Stimulated activated CD4-positive, alpha-beta T cell treated with anti-CD3 and anti-CD28 coated beads, TNF-alpha, amount 100 ng/mL, for 24 hours (primary cell): ENCODE measurements at places on chromosomes 6 and 20.

- DNase-seq = no peak
Observed at GRCh38 chr6:44266347-44266746, 996 bp upstream of the NFKBIE start.

- DNase-seq = no peak
Observed at GRCh38 chr6:142045380-142046278, 87.1 kb upstream of the GJE1 start.

DNA sequence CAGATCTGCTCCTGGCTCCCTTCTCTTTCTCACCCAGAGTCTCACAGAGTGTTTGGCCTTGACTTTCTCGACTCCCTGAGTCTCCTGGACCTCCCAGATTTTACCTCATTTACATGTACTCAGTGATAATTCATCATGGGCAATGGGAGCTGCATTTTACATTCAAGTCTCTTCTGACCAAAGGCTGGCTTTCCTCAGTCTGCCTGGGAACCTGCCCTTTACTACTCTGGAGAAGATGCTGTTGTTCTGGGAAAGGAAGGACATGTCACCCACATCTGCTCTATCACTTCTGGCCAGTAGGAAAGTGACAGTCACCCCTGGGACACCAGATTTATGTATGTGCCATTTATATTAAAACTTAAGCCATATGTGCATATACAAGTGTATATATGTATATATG is 7.4 kb downstream of the LRRN4 start:
- no peak for DNase-seq

DNA sequence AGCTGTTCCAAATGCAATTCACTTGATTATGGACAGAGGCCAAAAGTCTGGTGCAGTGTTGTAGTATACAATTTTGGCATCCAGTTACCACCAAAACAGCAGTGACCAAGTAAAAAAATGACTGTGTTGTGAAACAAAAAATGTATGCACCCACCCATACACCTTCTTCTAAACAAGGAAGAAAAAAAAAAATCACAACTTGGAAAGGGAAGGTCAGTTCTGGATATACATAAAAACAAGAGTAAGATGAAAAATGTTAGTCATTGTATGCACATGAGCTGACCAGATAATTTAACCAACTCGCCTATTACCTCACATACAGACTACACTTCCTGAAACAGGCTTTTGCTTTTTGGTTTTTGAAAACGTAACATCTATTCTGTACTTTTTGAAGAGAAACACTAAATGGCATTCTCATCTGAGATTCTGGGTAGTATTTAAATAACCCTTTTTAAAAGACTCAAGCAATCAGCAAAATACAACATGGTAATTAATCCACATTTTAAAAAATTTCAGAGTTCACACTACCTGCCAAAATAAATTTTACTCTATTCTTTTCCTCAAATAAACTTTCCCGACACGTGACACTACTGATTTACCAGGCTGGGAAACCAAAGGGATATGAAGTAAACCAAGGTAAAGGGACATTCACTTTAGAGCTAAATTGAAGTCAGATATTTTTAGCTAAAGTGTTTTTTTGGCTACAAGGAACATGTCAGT is 141.6 kb upstream of the SHLD1 start:
- no peak for DNase-seq

- no peak for DNase-seq
Observed at GRCh38 chr6:166496460-166496859, 90.0 kb downstream of the RAMACL start.

- DNase-seq = no peak
Observed at GRCh38 chr20:61682996-61683681, 382.5 kb downstream of the TAF4 start.

- DNase-seq = no peak
Observed at GRCh38 chr6:40963019-40963418, 76.0 kb downstream of the UNC5CL start.

- DNase-seq = no peak
Observed at GRCh38 chr6:168280020-168280898, 39.3 kb downstream of the DACT2 start.

GRCh38 chr20:59583428-59584277 is 20.7 kb upstream of the PHACTR3 start:
- no peak for DNase-seq

GRCh38 chr6:131721161-131721560 is 10.3 kb upstream of the CTAGE9 start:
- no peak for DNase-seq

DNA sequence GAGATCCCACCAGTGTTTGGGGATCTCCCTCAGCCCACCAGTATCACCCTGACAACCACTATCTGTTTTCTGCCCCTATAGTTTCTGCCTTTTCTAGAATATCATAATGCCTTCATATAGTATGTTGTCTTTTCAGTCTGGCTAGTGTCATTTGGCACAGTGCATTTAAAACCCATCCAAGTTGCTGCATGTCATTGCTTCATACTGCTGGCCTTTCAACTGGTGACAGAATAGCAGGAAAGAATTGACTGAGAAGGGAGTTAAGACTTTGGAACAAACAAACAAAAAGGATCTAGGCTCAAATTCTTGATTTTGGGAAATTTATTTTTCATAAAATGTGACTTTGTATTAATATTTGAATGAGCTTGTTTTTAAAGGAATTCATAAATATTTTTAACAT is 4.5 kb downstream of the LMBRD1 start:
- no peak for DNase-seq

DNA sequence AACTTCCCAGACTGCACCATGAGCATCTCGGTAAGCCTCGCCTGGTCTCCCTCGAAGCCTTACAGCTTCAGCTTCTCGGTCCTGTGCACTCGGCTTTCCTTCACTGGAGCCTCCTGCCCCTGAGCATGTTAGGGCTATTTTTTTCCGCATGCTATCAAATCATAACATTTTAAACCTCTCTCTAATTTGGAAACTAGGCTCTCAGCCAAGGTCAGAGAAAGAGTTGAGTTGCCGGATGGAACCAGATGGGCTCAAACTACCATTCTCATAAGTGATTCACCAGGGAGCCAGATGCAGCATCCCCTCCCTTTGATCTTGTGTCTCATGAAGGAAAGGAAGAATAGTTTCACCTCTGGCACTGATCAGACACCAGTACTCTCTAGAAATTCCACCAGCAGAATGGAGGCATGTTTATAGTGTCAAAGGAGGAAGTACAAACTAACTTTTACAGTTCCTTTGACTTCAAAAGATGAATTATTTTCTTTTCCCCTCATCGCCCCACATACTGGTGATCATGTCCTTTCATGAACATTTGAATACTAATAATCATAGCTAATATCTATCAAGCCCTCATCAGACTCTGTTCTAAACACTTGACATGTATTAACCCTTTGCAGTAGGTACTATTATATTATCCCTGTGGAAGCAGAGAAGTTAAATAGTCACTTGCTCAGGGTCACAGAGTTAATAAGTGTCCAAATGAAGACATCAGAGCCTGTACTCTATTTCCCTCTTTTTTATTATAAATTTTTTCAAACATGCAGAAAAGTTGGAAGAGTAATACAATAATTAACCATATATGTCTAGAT is 46.7 kb downstream of the MAP1LC3A start:
- DNase-seq = no peak

DNA sequence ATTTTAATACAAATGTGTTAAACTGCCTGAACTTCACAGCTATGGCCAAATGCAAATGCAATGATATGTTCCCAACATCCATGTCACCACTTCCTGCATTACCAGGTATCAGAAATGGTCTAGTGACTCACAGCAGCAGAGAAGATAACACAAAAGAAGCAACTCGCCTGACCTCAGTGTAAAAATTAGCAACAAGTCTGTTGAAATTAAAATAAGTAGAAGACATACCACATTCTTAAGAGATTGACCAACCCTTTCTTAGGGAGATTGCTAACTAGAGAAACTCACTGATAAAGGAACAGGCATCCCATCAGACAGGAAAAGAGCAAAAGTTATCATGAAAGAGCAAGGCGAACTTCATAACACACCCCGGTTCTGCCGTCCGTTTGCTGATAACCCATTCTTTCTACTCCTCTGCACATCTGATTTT is 45.1 kb downstream of the RNASET2 start:
- DNase-seq = no peak

- DNase-seq = no peak
Observed at GRCh38 chr6:104527761-104528415, 331.8 kb downstream of the HACE1 start.

GRCh38 chr6:130494729-130495128 is 128.9 kb downstream of the TMEM200A start:
- DNase-seq = no peak

- DNase-seq = no peak
Observed at GRCh38 chr6:55604021-55604420, 25.0 kb upstream of the HMGCLL1 start.

GRCh38 chr6:56505512-56506260 is 137.0 kb downstream of the DST start:
- DNase-seq = no peak

DNA sequence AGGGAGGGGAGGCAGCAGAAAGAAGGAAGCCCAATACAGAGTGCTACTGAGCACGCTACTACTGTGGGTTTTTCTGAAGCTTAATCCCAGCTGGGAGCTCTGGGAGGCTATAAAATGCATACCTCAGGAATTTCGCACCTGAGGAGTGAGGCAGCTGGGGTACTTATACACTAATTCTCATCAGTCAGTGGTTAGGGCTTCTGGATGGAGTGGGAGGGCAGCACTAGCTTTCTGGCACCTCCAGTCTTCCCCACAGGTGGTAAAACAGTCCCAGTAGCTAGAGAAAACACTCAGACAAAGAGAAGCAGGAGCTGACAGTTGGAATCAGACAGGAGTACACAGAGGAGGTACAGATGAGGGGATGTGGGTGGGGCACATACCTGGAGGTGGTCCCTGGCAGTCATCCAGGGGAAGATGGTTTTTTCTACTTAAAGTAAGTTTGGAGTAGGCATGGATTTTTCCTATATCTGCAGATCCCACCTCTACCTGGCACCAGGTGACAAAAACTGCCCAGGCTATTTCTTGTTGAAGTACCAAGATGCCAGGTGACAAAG is 37.8 kb downstream of the CPXM1 start:
- no peak for DNase-seq

DNA sequence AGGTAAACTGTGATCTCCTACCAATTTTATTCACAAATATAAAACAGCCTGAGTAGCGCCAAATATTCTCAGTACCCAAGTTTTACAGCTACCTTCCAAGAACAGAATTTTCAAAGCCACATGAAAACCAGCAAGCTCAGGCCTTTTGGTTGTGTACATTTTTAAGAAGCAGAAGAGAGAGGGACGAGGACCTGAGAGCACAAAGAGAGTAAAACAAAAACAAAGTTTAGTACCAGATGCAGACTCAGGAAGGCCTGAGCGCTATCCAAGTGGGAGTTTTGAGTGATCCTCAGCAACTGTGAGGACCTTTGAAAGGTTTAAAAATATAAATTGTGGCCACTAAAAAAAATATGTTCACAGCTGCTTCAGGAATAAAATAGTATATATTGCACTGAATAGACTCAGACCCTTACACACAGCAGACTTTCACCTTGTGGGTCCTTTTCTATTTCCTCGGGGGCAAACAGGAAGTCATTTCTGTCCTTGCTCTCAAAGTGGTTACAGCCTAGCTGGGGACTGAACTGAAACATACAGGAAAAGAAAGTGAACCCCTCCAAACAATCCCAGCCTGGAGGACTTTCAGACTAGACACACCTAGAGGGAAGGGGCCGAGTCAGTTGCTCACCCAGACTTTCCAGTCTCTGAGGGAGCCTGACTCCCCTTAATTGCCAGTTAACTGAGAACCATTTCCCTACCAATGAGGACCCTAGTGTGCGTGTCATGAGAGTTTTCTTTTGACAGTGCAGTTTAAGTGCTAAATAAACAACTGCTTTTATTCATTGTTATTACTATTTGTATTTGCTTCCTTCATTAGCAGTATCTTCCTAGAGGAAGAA is 48.5 kb upstream of the NT5E start:
- DNase-seq = no peak

DNA sequence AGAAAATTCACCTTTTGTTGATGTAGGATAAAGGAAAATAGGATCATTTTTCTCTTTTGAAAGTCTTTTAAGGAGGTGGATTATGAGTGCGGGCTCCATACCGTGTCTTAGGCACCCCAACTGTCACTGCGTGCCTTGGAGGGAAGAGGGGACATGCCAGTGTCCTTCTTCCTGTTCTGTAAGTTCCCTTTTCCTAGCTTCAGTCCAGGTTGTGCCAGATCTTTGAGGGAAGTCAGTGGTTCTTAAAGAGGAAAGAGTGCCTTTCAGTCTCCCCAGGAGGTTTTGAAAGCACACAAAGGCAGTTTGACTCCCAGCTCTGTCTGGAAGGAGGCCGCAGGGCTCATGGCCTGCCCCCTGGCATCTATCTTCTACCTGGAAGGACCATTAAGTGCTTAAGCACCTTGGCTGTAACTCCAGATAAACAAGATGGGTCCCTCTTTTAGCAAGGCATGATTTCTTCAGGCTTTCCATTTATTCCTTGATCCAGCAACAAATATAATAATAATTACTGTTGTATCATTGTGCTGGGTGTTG is 13.0 kb downstream of the EFCAB8 start:
- no peak for DNase-seq

DNA sequence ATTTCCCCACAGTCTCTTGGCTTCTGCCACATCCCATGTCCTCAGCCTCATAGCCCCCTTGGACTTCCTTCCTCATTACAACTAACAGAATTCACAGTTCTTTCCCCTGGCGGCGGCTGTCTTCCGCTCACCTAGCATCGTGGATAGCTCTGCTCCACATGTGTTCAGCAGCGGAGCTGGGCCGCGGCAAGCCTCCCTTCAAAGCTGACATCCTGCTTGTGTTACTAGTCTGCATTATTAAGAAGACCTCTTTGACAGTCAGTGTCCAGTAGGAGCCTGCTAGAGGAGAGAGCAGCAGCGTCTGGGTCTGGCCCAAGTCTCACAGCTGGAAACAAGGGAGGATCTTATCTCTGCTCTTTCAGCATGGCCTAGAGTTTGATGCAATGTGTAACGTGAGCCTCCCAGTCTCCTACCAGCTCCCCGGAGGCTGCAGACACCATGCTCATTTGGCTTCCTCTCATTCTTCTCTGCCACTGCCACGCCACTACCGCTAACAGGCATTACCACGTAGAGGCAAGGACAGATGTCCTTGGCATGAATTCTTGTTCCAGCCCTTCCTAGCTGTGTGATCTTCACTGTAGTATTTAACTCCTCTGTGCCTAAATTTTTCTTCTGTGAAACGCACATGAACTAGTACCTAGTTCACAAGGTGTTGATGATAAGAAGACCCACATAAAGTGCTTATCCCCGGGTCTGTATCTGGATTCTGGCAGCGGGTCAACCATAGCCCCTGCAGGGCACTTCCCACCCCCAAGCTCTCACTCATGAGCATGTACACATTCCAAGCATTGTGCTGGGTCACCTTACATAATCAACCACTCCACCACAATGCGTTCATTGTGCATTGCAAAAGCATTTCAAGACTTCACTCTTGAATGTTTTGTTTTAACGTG is 107.1 kb upstream of the BACH2 start:
- no peak for DNase-seq

GRCh38 chr6:148611213-148611612 is 135.6 kb upstream of the UST start:
- DNase-seq = no peak
